Renal cortex interstitium (tissue), 15 donors: ENCODE measurements at places on chromosomes 2 and 18. TPM values are rescaled to one million over a fixed set of nuclear protein-coding genes. Genes with fewer than 3 reads are reported as not detected.

The PRSS56 gene
- polyA plus RNA-seq = 0.83 TPM

DNA sequence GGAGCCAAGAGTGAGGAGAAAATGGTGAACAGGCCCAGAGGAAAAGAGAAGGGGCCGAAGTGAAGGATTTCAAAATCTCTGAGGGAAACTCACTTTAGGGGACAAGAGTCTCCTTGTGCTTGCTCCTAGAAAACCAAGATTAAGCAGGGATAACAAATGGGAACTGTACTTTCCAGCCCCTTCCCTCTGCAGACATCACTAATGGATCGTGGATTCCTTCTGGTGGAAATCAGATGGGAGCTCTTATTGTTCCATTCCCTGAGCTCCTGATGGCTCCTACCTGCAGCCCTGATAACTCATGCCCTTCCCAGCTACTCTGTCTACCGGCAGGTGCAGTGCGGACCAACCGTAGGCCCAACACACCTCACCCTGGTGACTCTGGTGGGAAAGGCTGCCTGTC is 20.6 kb upstream of the RESP18 start:
- no peak for DNase-seq

DNA sequence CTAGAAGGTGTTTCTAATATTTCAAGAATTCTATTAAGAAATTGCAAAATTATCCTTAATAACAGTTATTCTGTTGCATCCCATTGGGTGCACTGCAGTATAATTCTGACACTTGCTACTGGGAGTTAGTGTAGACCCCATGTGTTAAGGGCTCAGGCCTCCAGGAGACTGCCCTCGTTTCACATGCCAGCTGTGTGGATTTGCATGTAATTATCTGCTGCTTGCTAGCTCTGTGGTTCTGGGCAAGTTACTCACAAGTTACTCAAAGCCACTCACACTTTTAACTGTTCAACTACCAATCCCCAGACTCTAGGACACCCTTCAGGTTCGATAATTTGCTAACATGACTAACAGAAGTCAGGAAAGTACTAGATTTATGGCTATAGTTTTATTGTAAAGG is 38.6 kb downstream of the ST6GAL2 start:
- DNase-seq = no peak

DNA sequence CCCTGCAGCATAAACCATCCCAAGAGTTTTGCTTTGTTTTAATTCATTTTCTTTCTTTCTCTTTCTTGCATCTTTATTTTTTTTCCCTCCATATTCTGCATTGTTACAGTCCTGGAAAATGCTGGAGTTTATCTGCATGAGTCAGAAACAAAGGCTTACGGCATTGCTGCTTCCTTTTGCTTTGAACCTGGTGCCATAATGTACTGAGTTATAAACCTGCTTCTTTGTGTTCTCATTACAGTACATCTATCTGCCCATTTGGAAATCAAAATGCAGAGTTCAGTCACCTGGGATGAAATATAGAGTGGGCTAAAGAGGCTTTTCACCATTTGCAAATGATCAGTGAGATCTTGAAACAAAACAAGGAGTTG is 1009.2 kb upstream of the FANCL start:
- no peak for DNase-seq

- DNase-seq = no peak
Observed at GRCh38 chr2:44456946-44457345, 95.2 kb downstream of the CAMKMT start.

DNA sequence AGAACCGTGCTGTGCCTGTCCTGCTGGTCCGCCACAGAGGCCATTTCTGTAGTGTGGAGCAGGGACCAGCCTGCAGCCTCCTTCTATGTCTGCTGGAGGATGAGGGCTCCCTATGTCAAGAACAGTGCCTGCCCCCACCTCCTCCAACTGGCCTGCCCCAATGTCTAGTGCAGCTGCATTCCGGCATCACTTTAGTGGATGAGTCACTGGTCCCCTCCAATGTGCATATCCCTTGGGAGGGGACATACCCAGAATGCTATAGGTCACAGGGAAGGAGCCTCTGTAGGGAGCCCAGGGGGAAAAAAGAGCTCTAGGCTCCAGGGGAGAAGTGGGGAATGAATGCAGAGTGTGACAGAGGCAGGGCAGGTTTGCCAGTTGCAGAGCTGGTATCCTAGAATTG is 219.6 kb downstream of the CELF4 start:
- no peak for DNase-seq

DNA sequence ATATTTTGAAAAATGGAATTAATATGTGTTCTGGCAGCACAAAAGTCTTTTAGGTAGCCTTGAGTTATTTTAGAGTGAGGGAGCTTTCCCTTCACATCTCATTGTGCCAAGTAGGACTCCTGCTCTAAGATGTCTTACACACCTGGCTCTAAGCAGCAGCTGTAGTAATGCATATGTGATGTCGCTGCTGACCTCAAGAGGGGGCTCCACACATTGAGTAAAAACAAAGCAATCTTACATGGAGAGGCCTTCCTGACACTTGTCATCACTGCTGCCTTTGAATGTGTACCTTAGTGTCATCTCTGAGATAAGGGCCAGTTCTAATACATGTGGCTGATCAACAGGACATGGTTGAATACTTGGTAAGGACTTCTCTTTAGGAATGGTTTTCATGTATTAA is 75.8 kb downstream of the ACTR3 start:
- DNase-seq = no peak

- no peak for DNase-seq
Observed at GRCh38 chr2:174573621-174574081, 24.0 kb downstream of the WIPF1 start.

The IL36A gene
- not detected for polyA plus RNA-seq

The EVA1A gene
- 16.0 TPM for polyA plus RNA-seq

- no peak for DNase-seq
Observed at GRCh38 chr2:157172239-157172638, 85.3 kb upstream of the GALNT5 start.

The VWA3B gene
- polyA plus RNA-seq = 1.1 TPM

- no peak for DNase-seq
Observed at GRCh38 chr2:120546048-120546864, 189.4 kb upstream of the GLI2 start.

The CCNT2 gene
- 72.6 TPM for polyA plus RNA-seq

DNA sequence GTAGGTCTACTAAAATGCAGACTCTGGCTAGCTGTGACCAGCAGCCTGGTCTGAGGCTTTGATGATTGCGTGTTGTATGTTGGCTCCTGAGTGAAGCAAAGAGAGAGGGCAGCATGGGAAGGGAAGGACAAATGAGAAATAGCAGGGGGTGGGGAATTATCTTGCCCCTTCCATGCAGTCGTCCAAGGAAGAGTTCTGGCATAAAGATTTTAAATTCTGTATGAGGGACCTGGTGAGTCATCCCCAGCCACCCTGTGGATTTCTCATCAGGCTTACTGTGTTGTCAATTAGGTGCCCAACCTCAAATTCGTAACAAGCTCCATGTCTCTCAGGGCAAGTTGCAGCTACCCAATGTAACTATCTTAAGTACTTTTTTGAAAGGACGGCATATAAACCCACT is 72.1 kb upstream of the NOSTRIN start:
- no peak for DNase-seq

DNA sequence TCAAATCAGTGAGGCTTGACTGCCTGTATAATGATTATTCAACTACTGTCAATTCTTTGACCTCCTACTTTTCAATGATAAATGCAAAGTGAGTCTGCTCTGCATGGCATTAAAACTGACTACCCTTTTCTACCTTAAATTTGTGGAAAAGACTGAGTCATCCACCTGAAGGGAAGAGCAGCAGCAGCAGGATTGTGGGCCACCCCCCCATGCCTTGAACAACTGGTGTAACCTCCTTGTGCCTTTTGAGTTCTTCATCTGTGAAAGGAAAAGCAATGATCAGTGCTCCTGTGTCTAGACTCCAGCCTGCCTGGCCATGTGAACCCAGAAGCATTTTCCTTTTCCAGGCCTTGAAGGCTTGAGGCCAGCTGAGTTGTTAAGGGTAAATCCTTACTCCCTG is 102.9 kb downstream of the OSR1 start:
- DNase-seq = no peak

DNA sequence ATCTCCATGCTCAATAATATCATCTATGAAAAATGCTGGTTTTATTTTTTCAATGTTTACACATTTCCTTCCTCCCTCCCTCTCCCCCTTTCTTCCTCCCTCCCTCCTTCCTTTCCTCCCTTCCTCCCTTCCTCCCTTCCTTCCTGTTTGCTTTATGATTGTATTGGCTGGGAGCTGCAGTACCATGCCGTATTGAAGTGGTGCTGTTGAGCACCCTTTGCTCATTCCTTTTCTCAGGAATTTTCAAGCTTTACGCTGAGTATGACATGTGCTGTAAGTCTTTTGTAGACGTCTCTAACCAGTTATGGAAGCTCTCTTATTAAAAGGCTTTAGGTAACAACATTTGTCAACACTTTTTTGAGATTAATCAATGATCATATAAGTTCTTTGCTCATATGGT is 100.4 kb downstream of the SNTG2 start:
- DNase-seq = no peak

The GRB14 gene
- 43.9 TPM for polyA plus RNA-seq
